ENCODE measurements at places on chromosomes 3 and 15.

DNA sequence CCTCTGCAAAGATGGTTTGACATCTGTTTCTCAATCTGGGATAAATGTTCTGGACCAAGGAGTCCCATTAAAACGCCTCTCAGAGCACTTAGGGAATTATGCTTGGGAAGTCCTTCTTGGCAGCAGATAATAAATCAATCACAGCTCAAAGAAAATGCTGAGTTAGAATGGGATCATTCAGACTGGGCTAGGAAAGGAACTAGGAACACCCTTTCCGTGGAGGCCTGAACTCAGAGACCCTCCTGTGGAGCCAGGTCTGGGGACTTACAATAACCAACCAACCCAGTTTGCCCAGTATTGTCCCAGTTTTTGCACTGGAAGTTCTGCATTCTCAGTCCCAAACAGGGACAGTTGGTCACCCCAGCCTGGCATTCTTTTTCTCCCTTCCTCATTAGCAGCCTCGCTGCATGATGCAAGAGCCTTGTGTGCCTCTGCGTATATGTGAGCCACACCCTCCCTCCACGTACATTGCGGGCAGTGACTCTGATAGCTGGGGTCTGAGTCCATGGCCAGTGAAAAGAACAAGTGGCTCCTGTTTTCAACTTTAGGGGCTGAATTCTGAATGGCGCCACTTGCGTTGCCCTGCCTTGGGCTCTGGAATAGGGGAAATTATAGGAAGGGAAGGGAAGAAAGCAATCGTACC, 88.7 kb downstream of the SEMA5B start:
- no peak for DNase-seq

DNA sequence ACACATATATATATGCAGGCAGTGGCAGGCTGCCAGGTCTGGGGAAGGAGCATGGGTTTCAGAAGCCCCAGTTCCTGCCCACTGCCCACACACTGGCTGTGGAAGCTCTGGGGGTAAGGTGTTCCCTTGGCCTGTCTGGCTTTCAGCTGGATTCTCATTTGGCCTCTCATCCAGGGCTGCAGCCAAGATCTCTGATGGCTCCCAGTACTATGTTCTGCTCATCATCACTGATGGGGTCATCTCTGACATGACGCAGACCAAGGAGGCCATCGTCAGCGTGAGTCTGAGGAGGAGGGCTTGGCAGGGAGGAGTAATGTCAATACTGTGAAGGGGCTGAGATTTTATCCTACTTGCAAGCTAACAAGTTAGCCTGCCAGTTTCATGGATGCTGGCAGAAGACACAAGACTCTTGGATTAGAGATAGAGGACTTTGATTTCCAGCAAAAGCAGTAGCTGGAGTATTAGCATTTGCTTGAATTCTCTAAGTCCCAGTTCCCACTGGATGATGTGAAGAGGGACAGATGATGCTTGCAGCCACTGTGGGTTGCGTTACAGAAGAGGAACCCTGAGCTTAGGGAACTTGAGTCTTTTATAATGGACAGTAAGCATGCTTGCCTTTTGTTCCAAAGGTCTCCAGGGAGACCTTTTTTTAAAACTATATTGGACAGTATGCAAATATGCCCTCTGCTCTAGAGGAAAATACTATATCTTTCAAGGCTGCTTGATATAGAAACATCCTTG, 5.6 kb upstream of the BRPF1 start:
- DNase-seq = no peak

GRCh38 chr3:171846597-171846996, 3.4 kb downstream of the TMEM212 start:
- no peak for DNase-seq

DNA sequence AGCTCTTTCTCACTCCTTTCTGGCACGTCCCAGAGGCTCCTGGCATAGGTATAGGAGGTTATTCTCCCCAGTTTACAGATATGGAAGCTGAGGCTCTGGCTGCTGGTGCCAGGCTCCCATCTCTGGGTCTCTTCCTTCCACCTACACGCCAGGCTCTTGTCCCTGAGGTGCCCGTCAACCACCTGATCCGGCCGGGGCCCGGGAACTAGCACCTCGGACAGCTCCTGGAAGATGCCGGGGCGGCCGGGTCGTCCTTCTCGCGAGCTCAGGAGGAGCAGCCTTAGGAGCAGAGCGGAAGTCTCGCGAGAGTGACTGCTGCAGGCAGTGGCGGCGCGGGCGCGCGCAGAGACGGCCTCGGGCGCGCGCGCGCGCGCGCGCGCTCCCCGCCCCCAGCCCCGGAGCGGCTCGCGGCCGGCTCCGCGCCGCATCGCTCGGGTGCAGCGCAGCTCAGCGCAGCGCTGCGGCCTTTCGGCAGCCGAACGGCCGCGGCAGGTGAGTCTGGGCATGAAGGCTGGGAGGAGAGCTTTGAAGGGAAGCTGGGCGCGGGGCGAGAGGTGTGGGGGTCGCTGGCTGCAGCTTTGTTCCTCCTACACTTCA, at the start of gene SCAMP5:
Gene SCAMP5 (plus strand): TSS at position 382 of the 597 bp plus-strand sequence. CDS start 16,277 bp downstream, outside the sequence.
- DNase-seq = peak; percentile 70

DNA sequence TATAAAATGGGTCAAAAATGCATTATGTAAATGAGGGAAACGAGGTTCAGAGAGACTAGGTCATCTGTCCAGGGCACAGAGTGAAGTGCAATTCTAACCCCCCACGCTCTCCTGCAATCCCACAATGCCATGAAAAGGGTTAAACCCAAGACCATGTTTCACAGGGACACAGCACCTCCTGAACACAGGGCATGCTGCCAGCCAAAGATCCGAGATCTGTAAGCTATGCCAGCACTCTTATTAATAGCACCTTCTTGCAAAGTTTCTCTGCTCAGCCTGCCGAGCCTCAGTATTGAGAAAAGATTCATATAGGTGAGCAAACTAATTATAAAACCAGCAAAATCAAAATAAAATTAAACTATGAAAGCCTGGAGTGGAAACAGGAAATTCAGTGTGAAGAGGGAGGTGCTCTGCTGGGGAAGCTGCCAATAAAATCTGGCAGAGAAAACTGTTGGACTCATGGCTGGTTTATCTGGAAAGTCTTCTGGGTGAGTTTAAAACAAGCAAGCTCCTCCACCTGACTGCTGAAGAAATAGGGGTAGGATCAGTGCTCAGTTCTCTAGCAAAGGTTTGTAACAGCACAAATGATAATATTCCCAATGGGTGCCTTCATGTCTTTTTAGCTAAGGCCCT, 50.3 kb downstream of the LRIG1 start:
- DNase-seq = no peak

- no peak for DNase-seq
These were observed 4.8 kb downstream of the VWA5B2 start for GRCh38 chr3:184234224-184234623.

- DNase-seq = peak; percentile 44
These were observed 198.5 kb downstream of the THSD4 start for GRCh38 chr15:71313806-71314205.

GRCh38 chr3:12990781-12991480, 82.3 kb downstream of the IQSEC1 start:
- DNase-seq = peak; percentile 52

DNA sequence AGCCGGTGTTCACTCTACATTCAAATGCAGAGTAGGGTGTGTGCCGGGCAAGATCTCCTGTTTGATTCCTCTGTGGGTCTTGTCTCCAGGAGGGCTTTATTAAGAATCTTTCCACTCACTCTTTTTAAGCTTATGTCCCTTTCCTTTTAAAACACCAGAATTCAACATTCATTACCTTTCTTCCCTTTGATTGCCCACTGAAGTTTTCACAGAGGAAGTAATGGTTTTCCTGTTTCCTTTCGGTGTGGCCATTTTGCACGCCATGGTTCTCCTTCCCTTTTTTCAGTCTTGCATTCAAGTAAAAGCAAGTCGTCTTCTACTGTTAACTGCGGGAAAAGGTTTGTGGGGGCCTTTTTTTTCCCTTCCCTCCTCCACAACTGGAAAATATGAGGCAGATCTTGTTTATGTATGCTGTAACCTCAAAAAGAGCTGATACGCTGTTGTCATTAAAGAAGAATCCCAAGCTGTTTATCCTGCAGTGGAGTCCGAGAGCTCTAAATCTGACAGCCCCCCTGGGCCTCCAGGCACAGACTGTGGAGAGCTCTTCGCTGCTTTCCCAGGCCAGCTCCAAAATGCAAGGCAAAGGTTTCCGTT, 40.5 kb downstream of the FILIP1L start:
- DNase-seq = no peak

GRCh38 chr3:32120471-32120870, 14.1 kb downstream of the GPD1L start:
- no peak for DNase-seq

GRCh38 chr3:184262764-184263179, 1.4 kb upstream of the CAMK2N2 start:
- DNase-seq = no peak

DNA sequence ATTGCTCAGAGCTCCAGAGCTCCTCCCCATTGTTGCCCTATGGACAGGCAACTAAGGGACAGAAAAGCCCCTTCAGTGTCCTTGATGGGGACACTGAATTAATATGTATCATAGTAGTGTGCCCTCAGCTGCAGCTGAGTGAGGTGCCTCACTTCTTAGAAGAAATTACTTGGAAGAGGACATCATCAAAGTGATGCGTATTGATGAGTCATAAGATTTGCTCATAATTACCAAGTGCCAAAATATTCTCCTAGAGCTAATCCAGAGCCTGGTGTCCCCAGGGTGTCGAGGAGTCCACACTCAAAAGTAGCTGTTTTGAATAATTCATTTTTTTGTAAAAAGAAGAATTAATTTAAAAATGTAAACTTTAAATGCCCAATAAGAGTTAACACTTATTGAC, 200.7 kb upstream of the SEMA6D start:
- no peak for DNase-seq

GRCh38 chr3:64267721-64268604, 42.7 kb upstream of the PRICKLE2 start:
- no peak for DNase-seq

DNA sequence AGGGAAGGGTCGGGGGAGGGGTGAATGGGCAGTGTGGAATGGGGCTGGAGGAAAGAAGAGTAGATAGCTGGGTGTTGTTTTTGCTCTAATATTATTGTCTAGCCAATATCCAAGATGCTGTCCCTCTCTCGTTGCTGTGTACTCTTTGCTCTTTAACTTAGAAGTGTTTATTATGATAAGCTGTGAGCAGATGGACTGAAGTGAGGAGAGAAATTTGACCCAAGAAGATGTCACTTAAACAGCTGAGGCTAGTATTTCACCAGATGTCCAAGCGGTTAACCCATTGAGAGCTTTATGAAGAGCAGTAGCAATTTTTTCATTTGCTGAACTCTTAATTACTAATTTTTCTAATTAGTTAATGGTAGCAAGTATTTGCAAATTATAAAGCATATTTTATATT, 212.2 kb upstream of the TP63 start:
- DNase-seq = no peak

- DNase-seq = peak; percentile 52
These were observed 15.4 kb upstream of the BFSP2 start for GRCh38 chr3:133384331-133385027.

DNA sequence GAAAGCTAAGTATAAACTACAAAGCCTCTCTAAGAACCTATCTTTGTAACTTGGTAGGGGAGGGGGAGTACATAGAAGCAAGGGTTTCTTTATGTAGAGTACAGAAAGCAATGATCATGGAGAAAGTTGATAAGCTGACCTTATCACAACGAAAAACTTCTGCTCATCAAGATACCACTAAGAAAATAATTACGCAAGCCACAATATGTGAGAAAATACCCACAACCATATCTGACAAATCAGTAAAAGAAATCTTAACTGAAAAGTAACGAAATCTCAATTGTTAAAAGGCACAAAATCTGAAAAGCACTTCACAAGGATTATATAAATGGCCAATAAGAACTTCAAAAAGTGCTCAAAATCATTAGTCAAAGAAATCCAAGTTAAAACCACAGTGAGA, 35.1 kb upstream of the RPS17 start:
- DNase-seq = no peak

GRCh38 chr3:142263112-142263511, 37.7 kb upstream of the GK5 start:
- DNase-seq = no peak

- DNase-seq = no peak
These were observed 530.7 kb upstream of the CFAP20DC start for GRCh38 chr3:59580499-59580898.

DNA sequence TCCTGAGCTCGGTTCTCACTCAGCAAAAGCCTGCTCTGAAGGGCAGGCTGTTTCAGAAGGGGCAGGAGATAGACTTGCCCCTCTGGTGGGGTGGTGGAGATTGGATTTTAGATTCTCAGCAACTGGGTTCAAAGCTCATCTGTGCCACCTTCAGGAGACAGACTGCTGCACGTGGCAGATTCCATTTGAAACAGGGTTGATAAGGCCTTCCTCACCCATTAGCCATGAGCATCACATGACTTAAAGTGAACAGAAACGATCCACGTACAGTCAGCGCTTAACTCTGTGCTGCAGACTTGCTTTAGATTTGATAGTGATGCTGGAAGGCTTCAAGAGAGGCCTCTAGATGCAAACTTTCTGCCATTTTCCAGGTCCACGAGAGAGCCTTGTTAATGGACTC, 35.0 kb upstream of the MGLL start:
- DNase-seq = no peak

- DNase-seq = no peak
These were observed 297.2 kb downstream of the CADM2 start for GRCh38 chr3:85255949-85256348.

DNA sequence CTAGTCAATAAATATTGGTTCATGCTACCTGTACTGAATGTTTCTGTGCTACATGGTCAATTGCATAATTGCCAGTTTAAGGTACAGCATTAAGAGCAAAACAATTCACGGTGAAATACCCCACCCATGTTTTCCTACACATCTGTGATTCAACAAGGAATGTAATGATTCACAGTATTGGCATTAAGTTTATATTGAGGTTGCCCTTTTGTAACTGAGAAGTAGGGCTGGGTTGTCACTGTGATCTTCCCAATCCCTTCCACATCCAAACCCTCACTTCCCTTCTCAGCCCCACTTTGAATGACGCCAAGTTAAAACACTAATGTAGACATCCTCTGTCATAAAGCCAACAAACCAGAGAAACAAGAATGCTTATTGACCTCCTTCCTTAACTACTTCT, 112.0 kb upstream of the TJP1 start:
- DNase-seq = no peak

- no peak for DNase-seq
These were observed 931.3 kb downstream of the CADM2 start for GRCh38 chr3:85890043-85890555.

DNA sequence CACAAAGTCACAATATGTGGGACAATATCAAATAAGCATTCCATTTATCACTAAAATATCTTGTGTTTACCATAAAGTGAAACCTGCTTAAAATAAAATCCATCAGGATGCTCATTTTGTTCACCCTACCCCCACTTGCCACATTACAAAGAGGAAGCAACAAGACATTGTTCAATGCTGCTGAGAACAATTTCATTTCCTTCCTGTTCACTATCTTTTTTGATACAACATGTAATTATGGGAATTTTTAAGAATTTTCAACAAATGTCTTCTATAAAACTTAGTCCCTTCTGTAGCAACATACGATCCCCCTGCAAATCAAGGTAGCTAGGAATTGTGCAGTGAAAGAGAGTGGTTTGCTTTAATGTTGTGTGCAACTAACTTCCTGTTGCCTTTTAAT, 34.9 kb upstream of the GPR160 start:
- no peak for DNase-seq

DNA sequence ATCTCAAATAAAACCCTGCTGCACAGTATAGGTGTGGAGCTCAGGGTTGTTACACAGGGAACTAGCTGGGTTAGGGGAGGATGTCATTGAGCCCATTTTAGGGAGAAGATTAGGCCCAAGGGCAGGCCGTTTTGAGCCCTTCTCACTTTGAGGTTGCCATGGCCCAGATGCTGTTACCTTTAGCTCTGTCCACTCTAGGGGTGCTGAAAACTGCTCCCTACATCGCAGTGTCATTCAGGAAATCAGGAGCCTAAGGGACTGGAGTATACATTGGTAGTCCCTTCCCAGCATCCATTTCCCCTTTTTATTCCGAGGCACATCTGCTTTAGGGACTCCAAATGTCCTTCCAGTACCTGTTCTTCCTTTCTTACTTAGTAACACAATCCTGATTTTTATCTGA, 79.0 kb upstream of the SELENOK start:
- no peak for DNase-seq

Measured in D721Med (cell line).